ENCODE measurements at places on chromosomes 4 and X.

GRCh38 chrX:40479777-40480318, 100.9 kb upstream of the ATP6AP2 start:
- DNase-seq: no peak

DNA sequence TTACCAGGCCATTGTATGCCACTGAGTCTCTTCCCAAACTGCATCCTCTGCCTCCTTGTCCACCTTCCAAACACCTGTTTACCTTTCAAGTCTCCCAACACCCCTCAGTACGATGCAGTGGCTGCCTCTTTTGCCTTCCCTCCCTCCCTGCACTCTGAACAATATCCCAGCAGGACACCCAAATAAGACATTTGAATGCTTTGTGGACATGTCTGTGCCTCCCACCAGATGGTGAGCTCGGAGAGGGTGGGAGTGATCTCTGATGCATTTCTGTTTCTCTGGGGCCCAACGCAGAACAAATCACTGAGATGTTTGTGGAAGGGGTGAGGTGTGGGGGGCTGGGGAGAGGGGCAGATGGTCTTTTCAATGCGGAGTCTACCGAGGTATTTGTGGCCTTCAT, 33.4 kb downstream of the PJA1 start:
- no peak for DNase-seq

DNA sequence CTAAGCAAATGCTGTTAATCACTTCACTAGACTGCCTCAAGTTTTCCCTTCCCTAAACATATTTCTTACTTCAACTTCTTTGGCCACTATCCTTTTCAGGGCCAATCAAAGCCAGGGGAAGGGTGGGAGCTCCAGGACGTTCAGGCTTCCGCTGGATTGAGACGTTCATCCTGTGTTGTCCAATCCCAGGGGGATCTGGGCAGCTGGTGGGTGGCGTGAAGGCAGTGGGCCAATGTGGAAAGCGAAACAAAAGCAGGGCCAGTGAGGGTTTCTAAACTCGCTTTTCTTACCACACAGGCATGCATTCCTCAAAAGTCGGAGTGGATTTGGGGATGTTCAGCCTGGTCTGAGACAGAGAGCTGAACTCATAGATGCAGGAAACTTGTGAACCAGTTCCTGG, 7.6 kb downstream of the CXCL13 start:
- DNase-seq: no peak

DNA sequence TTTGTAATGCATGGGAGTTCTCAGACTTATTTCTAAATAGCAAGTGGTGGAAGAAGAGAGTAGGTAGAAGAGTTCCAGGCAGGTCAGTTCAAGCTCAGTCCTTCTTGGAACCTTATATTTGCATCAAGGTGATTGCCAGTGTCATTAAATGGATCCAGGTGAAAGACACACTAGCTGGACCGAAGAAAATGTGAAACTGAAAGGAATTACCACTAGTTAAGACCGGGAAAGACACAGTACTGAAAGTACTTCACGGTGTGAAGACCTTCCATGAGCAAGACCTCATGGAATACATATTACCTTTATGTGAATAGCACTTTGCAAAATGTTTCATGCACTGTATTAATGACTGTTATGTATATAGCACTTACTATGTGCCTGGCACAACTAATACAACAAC, 19.1 kb downstream of the TMEM150C start:
- no peak for DNase-seq

DNA sequence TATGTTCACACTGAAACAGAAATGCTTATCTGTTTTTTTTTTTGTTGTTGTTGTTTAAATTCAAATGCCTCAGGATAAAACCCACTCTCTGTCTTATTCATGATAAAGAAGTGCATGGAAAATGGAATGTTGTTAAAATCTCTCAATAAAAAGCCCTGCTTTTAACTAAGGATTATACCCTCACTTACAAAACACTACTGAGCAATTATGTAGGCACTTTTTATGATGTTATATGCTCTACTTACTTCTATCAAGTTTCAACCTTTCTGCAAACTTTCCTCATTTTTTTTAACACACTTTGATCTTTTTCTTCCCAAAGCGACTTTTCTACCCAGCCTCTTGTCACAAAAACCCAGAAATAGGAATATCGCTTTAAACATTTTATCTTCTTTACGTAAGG, 26.5 kb downstream of the SLIT2 start:
- DNase-seq: no peak

DNA sequence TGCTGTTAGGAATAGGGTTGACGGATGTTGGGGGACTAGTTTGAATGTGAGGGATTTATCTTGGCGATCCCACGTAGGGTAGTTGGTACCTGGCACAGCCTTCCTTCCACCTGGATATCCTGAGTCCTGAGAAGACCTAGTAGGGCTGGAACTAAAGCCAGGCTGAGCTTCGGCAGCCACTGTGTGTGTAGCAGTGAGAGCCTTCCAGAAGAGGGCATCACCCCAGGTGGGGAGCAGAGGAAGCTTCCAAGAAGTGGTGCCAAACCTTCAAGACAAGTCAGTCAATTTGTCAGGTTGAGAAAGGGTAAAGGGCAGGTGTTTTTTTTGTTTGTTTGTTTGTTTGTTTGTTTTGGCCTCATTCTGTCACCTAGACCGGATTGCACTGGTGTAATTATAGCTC, 1.2 kb upstream of the FGFBP2 start:
- no peak for DNase-seq

DNA sequence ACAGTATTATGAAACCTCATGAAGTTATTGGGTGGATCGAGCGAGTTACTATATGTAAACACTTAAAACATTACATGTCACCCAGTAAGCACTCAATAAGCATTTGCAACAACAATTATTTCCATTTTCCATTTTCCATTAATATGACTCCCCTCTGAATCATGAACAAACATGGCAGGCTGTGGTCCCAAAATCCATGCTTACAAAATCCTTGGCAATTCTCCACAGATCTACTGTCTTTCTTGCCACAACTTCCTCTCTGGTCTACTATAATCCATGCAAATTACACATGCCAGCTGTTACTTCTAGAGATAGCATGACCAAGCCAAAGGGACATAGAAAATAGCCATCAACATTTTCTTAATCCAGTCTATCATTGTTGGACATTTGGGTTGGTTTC, 22.0 kb downstream of the ASB11 start:
- no peak for DNase-seq

GRCh38 chr4:70994387-70995099, 1.1 kb downstream of the DCK start:
- DNase-seq: no peak

DNA sequence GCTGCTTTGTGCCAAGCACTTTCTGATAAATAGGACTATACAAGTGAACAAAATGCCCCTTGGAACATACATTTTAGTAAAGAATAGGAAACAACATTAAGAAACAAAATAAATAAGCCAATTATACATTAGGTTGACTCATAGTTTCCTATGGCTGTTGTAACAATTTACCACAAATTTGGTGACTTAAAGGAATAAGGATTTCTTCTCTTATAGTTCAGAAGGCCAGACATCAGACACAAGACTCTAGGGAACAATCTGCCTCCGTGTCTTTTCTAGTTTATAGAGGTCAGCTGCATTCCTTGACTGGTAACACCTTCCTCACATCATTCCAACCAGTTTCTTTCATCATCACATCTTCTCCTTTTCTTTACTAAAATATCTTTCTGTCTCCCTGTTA, 235.9 kb upstream of the PCDH18 start:
- no peak for DNase-seq

DNA sequence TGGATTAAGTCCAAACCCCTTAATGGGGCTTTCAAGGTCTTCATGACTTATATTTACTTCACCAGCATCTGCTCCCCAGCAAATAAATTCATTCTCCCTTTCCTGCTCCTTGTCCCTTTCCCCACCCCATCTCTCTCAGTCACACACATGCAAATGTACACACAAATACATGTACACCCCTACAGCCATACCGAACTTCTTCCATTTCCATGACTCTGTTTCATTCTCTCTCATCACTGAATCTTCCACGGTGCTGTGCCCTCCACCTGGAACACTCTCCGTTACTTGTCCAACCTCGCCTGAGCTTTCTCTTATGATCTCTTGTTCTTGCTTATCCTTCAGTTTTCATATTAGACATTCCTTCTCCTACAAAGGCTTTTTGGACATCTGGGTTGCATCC, 22.0 kb upstream of the RPA4 start:
- no peak for DNase-seq

DNA sequence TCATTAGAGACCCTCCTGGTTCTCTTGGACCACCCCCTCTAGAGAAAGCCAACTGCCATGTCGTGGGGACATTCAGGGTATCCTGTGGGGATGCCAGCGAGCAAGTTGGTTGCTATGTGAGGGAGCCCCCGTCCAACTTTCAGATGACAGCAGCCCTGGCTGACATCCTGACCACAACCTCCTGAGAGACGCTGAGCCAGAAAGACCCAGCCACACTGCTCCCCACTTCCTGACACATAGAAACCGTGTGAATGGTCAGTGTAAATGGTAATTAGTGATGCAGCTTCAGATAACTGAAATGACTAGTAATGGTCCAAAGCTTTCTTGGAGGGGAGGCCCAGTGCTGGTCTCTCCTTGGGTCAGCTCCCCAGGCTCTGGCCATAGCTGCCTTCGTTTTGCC, 10.8 kb downstream of the CLCN4 start:
- DNase-seq: no peak

DNA sequence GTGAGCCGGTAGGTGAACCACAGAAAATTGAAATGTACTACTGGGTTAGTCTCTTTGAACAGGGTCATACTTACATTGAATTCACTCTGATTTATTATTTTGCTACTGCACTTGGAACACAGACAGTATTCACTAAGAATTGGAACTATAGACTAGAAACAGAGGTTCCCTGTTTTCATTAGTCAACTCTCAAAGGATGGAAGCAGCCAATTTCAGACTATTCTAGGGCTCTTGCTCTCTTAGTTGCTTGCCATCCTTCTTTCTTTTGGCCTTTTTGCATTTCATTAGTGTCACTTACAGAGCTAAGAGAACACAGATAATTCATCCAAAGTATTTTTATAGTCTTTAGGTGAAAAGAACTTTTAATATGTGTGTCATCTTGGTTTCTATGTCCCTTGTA, 52.6 kb downstream of the SHROOM3 start:
- DNase-seq: no peak

GRCh38 chr4:15427161-15427560, 672 bp upstream of the C1QTNF7 start:
- no peak for DNase-seq

DNA sequence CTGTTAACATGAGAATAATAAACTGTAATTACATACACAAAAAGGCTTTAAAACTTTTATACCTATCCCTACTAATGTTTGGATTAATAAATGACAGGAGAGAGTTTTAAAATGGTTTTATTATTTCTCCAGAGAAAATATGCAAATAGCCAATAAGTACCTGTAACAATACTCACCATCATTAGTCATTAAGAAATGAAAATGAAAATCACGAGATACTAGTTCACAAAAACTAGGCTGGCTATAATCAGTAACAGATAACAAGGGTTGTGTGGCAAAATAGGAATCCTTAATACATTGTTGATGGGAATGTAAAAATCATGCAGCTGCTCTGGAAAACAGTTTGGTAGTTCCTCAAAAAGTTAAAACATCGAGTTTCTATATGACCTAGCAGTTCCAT, 25.2 kb upstream of the AP1AR start:
- DNase-seq: no peak

DNA sequence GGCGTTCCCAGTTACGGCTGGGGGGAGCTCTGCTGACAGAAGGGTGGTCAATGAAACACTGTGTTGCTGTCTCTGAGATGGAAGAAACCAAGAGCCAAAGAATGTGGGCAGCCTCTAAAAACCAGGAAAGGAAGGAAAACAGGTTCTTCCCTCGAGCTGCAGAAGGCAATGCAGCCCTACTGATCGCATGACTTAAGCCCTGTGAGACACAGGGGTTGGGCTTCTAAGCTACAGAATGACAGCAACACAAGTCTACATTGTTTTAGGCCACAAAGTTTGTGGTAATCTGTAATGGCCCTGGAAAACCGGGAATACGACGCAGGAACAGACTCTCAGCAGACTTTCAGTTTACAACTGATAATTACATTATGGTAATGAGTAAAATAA, 38.2 kb upstream of the MTNR1A start:
- DNase-seq: no peak
